ENCODE measurements at places on chromosomes 5 and 9.

DNA sequence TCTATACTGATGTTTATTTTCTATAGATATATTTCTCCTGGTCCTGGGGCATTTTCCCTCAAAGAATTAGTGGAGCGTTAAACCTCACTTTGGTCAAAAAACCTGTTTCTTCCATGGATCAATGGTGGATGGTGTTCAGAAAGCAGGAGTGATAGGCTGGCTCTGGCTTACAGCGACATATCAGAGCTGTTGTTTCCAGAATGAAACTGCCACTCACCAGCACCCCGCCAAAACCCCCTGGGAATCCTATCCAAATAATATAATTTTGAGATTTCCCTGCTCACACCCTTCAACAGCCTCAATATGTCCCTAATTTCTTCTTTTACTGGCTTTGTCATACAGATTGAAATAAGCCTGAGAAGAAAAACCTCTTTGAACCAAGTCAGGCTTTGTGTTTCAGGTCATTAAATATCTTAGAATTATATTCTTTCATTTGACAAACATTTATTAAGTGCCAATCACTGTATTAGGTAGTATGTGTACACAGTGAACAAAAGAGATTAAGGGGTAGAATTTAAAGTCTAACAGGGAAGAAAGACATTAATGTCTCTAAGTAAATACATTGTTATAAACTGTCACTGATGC is 144.5 kb upstream of the GPR151 start:
- DNase-seq: no peak

DNA sequence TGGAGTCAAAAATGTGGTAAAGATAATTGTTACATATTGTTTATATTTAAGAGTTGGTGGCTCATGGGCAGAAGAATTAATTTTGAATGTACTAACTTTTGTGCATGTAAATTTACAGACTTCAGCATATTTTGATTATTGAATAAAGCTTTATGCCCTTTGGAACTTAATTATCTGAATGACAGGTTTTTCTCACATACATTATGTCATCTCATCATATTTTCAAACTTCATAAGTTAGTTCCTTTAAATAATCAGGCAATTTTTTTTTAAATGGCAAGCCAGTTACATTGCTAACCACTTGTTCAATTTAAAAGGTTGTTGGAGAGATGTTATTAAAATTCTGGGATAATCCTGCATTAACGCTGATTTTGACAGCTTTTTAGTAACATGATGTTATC is 184.6 kb upstream of the EDIL3 start:
- DNase-seq: no peak

DNA sequence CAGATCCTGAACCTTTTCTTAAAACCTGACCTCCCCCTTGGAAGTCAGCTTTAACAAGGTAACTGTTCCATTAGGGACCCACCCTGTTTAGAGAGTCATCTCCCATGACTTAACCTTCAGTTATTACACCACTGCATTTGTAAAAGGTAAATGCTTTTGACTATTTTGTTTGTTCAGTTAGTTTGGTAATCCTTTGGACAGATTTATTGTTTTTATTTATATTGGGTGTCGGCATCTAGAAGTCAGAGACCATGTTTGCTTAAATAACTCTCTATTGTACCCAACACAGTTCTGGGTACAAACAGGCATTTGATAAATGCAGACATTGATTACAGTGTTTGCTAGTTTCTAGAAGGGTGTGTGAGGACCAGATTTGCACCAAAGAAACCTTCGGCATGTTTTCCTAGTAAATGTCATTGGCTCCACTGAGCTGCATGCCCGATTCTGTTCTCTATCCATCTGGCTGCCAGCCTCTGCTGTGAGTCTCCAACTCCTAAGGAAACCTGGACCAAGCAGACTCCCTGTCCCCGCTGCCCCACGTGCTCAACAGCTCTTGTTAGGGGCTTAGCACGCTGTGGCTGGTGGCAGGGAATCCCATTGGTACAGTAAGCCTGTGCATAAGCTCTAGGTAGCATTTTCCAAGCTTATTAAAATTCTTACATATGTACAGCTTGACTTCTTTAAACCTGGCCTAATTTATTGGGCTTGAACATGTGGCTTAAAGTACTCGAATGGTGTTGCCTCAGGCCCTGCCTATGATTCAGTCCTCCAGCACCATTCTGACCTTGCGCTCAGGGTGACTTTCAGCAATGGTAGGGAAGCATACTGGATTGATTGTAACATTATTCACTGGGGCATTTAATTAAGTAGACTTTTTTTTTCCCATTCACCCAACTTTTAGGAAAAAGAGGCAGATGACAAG is 6.6 kb downstream of the PCBD2 start:
- no peak for DNase-seq

DNA sequence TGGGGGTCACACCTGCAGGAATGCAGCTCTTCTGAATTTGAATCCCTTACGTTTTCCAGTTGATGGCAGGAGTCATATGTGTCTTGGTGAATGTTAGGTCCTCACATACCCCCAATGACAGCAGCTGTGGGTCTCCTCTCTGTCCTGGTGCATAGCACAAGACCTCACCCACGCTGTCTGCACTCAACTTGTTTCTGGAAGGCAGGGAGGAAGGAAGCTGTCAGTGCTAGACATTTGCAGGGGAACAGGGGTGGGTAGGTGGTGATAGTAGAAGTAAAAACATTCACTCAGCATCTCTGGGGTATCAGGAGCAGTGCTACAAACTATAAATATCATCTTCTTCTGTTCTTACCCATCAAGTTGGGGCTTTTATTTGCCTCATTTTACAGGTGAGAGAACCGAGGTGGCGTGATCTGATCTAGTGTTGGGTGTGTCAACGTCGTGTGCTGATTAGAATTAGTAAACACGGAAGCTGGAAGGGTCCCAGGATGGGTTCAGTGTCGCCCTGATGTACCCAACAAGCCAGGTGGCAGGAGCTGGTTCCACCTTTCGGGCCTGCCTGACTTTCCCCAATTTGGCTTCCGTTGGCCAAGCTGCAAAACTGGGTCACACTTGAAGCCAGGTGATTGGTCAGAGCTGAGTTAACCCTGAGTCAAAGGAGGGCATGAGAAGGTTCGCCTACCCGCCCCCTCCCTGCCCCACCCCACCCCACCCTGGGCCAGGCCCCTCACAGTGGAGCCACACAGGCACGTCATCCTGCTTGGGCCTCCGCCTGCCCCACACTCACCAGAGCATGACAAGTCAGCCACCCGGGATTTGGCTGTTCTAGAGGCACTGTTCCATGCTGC is 15.8 kb downstream of the ERGIC1 start:
- peak; percentile 35 for DNase-seq

DNA sequence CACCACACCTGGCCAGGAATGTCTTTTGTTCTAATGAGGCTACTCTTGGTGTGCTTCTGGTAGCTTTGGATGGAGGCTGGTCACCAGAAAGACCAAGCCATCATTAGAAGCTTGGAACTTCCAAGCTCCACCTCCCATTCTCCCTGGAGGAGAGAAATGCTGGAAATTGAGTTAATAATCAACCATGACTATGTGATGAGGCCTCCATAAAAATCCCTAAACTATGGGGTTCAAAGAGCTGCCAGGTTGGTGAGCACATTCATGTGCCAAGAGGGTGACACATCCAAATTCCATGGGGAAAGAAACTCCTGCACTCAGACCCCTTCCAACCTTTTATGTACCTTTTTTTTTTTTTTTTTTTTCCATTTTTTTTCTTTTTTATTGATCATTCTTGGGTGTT is 105.5 kb upstream of the SPATA31C2 start:
- DNase-seq: no peak

DNA sequence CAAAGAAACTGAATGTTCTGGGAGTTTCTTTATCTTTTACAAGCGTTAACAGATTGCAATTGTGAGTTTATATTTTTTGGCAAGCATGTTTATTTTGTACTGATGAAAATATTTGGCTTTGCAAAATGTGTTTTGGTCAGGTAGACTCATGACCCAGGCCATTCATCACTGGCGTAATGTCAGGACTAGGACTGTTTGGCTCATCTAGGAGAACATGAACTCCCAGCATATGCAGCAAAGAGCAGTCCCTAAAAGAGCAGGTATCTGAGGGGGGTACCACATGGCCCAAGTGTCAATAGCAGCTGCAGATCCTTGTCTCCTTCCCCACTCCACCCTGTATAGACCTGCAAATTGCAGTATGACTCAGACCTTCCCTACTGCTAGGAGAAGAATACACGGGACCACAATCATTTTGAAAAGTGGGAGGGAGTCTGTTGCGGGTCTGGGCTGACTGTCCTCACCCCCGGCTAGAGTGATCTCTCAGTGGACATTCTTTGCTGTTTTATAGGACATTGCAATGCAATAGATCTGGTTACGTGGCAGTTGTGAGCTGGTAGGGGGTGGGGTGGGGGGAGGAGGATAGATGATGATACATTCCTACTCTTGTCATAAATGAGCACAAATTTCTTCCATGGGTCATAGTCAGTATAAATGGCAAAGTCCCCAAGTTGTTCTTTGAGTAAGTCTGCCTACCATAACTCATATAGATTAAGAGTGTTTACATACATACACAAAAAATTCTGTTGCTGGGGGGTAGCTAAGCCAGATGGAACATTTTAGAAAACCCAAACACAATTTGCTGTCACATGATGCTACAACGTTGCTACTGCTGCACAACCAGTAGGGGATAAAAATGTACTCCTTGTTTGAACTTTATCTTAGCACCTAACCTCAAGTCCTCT is 20.8 kb upstream of the SNCAIP start:
- DNase-seq: no peak

- no peak for DNase-seq
Observed at GRCh38 chr5:40033009-40033408, 608.2 kb upstream of the DAB2 start.

- no peak for DNase-seq
Observed at GRCh38 chr9:34114436-34114835, 12.1 kb downstream of the DCAF12 start.

GRCh38 chr5:158812408-158812807 is 287.3 kb downstream of the EBF1 start:
- no peak for DNase-seq

DNA sequence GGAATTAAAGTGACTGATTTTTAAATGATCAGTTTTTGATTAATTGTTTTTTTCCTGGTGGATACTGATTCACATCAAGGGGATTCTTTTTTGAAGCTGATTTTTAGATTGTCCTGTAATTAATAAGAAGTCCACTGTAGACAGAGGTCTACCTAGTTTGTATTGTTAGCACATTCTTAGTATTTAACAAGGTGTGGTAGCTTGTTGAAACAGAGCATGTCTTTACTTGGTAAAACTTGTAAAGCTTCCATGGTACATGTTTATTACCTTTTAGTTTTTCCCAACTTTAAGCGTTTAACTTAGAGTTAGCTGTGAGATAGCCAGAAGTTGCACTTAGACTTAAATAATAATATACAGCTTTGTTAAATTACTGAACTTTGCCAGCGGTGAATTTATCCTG is 1.5 kb downstream of the BTF3 start:
- DNase-seq: no peak

GRCh38 chr5:16666883-16667398 is 50.1 kb upstream of the RETREG1 start:
- no peak for DNase-seq

DNA sequence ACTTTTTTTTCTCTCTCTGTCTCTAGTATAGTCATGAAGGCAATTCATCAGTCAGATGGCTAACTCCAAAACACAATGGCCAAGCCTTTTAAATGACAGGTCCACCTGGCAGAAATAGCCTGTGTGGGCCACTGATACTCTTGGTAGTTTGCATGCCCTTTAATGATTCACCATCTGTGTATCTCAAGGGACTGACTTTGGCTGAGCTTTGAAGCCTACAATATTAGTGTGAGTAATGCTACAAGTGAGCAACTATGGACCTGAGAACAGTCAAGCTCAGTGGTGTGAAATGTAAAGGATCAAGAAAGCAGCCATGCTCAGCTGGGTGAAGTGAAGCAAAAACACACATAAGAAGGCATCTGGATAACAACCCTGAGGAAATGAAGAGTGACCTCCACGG is 506.9 kb downstream of the TLE1 start:
- no peak for DNase-seq

- no peak for DNase-seq
Observed at GRCh38 chr9:38158628-38159027, 89.6 kb upstream of the SHB start.

- no peak for DNase-seq
Observed at GRCh38 chr5:97010606-97011005, 74.7 kb downstream of the LNPEP start.

- DNase-seq: no peak
Observed at GRCh38 chr5:76234665-76235064, 151.5 kb downstream of the SV2C start.

GRCh38 chr9:99808454-99808853 is 13.2 kb upstream of the NR4A3 start:
- no peak for DNase-seq

DNA sequence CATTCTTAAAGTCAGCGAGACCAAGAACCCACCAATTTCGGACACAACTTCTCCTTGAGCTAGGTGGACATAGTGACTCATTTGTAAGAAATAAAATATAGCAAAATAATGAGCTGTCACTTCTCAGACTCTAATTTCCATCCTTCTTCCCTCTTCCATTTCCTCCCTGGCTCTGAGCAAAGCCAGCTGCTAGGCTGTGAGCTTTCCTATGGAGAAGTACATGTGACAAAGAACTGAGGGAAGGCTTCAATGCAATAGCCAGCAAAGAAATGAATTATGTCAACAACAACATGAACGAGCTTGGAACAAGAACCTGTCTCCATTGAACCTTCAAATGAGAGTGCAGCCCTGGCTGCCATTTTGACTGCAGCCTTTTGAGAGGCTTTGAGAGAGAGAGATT is 25.9 kb upstream of the SELENOP start:
- DNase-seq: no peak

- no peak for DNase-seq
Observed at GRCh38 chr9:38289236-38289865, 103.2 kb upstream of the ALDH1B1 start.

DNA sequence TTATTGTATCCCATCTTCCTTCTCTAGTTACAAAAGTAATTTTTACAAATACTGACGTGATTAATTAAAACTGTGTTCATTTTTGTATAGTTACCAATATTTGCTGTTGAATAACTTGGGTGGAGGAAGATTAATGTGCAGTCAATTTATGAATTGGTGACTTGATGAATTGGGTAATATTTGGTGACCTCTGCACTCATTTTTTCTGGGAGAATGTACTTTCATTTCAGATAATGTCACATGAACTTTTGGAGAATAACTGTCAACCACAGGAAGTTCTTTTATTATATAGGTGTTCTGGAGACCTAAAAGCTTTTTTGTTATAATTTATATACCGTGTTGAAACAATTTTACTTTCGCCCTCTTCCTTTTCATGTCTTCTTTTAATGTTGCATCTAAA is 26.4 kb upstream of the FKTN start:
- no peak for DNase-seq

- DNase-seq: no peak
Observed at GRCh38 chr9:91146391-91147019, 215.2 kb downstream of the AUH start.

GRCh38 chr9:132044176-132044875 is 35.3 kb downstream of the MED27 start:
- no peak for DNase-seq

GRCh38 chr5:106489004-106489403 is 1181.7 kb downstream of the EFNA5 start:
- DNase-seq: no peak

DNA sequence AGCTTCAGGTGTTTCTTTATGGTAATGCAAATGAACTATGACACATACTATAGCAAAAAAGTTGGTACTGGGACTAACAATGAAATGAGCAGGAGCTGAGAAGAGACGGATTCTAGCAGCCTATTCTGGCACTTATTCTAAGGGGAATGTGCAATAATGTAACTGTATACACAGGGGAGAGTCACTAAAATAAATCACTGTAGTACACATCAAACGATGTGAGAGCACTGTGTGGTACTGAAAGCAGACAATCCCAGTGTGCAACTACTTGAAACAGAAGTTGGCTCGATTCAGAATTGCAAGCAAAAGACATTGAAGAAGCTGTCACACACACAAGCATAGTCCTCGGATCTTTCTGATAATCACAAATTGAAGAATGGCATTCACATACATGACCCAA is 1713.0 kb upstream of the CDH9 start:
- DNase-seq: no peak
